Activated naive CD4-positive, alpha-beta T cell (primary cell): ENCODE measurements at places on chromosomes 1 and 21.

GRCh38 chr21:30674312-30674711 is 31.6 kb downstream of the KRTAP20-3 start:
- no peak for DNase-seq

DNA sequence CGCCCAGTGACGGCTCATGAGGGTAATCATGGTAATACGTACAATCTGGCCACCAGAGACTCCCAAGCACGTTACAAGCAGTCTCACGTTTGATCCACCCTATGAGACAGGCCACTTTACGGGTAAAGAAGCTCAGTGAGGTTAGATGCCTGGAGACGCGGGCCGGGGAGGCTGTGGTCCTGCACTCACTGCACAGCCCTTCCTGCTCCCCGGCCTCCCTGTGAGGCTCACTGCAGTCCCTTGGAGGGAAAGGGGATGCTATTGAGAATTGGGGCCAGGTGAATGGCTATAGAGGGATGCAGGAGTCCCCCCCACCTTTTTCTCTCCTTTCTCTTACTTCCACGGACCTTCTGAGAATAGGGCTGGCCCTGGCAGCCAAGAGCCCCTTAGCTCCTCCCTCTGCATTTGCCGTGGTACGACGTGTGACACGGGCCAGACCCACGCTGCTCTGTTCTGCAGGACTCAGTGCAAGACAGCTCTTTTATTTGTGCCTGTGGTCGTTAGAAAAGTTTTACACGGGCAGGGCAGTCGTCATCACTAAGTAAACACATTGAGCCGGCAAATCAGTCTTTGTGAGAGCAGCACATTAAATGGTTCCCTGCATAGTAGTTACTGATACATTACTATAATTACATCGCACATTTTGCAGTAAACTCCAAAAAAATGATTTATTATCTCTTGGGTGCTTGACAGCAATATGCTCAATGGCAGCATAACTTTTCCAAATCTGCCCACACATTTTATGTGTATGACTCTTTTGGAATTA is 18.8 kb downstream of the KIF26B start:
- no peak for DNase-seq

GRCh38 chr1:179872558-179872957 is 5.0 kb downstream of the TOR1AIP2 start:
- no peak for DNase-seq

- DNase-seq = no peak
Measured at GRCh38 chr1:210428696-210429095, 100.0 kb downstream of the HHAT start.

GRCh38 chr1:222813866-222814535 is 838 bp upstream of the DISP1 start:
- DNase-seq = no peak

DNA sequence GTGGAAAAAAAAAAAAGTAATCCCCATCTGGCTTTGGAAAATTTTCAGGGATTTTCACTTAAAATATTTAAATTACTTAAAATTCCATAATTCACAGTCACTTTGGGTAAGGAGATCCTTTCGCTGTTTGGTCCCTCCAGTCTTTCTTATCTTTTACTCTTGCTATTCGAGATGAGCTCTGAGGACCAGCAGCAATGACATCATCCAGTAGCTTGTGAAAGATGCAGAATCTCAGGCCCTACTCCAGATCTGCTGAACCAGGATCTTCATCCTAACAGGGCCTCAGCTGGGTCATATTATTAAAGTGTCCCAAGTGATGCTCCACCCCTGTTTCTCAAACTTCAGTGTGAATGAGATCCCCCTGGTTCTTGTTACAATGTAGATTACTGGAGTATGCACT is 46.9 kb upstream of the PLXNA2 start:
- DNase-seq = no peak

DNA sequence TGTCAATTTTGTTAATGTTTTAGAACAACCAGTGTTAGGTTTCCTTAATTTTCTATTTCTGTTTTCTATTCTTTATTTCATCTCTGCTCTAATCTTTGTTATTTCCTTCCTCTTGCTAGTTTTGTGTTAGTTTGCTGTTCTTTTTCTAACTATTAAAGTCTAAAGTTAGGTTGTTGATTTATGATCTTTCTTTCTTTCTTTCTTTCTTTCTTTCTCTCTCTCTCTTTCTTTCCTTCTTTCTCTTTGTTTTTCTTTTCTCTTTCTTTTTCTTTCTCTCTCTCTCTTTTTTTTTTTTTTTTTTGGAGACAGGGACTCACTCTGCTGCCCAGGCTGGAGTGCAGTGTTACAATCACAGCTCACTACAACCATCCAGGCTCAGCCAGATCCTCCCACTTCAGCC is 17.4 kb upstream of the KLF18 start:
- no peak for DNase-seq

DNA sequence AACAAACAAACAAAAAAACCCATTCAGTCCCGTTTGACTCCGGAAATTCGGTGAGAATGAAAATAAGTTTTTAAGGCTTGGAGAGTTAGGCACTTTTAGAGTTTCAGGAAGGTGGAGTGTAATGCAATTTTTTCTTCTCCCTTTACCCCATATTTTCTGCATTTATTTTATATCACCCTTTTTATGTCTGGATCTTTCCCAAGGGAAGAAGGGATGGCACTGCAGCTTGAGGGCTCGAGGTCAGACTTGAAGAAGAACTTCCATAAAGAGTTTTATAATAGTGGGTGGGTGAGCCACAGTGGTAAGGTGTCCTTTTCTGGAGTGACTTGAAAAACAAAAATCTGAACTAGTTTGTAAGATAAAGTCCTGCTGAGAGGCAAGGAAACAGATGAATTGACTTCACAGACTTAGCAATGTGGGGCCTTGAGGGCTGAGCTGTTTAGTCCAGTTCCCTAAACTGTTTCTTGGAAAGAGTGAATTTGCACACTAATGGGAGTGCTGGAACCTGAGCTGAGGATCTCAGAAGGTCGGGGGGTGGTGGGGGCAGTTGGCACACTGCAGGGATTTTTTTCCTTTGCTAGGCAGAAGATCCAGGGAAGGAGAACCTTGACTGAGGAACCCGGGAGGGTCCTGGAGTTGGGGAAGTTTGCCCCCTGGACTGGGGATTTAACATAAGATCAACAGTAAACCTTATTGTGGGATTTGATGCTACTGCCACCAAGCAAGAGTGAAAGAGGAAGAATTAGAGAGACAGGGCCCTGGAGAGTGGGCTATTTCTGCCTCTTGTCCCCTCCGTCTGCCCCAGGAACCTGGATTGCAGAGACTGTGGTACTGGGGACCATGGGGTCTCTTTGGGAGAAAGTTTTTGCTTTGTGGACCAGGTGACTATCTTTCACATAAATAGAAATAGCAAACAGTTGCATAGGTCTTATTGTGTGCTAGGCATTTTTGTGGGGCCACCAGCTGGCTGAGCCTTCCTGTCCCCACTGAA is 1.8 kb upstream of the MEX3A start:
- no peak for DNase-seq

GRCh38 chr1:112674986-112675727 is 698 bp downstream of the MOV10 start:
- DNase-seq = no peak

GRCh38 chr1:9128166-9128519 is 759 bp downstream of the GPR157 start:
- DNase-seq = no peak

DNA sequence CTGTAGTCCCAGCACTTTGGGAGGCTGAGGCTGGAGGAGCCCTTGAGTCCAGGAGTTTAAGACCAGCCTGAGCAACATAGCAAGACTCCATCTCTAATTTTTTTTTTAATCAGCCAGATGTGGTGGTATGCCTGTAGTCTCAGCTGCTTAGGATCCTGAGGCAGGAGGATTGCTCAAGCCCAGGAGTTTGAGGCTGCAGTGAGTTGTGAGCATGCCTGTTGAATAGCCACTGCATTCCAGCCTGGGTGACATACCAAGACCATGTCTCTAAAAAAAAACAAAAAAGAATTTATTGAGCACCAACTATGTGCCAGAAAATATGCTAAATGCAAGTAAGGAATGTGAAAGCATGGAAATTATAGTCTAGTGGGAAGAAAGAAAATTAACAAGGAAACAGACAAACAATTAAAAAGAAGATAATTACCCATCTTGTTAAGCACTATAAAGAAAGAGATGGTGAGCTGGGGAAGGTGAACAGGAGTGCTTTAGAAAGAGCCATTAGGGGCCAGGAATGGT is 104.0 kb upstream of the ZNF678 start:
- DNase-seq = no peak
